Uterine smooth muscle cell (primary cell): ENCODE measurements at places on chromosomes 4 and X. TPM values are rescaled to one million over a fixed set of nuclear protein-coding genes. Genes with fewer than 3 reads are reported as not detected.

Gene NAP1L5
- total RNA-seq: 6.9 and 9.5 TPM in 2 replicates

Gene PPEF2
- under 0.01 TPM in 1 of 2 replicates, not detected in the other for total RNA-seq

Gene NAP1L2
- 3.9 and 7.5 TPM in 2 replicates for total RNA-seq

Gene METAP1
- 31.7 and 45.7 TPM in 2 replicates for total RNA-seq

Gene ARMCX1
- 68.4 and 69.9 TPM in 2 replicates for total RNA-seq

Gene SSX5
- not detected in 2 replicates for total RNA-seq

Gene NDST4
- 0.12 and 0.66 TPM in 2 replicates for total RNA-seq

Gene TLR1
- 2.1 and 2.5 TPM in 2 replicates for total RNA-seq

Gene ADH7
- not detected in 2 replicates for total RNA-seq

Gene PDGFC
- total RNA-seq: 131 and 133 TPM in 2 replicates

Gene YY2
- 2.6 and 2.7 TPM in 2 replicates for total RNA-seq

Gene SPATA4
- 0.37 and 0.44 TPM in 2 replicates for total RNA-seq

Gene SYTL5
- 0.66 and 1.2 TPM in 2 replicates for total RNA-seq

Gene ZNF732
- total RNA-seq: 0.12 and 0.66 TPM in 2 replicates

Gene TMPRSS11D
- total RNA-seq: under 0.01 and 0.33 TPM in 2 replicates

Gene ALB
- 0.12 TPM in 1 of 2 replicates, not detected in the other for total RNA-seq

Gene MAGEA2B
- not detected in 2 replicates for total RNA-seq

Gene SUPT20HL1
- total RNA-seq: 0.11 and 0.12 TPM in 2 replicates

Gene SSX2
- total RNA-seq: not detected in 2 replicates

Gene C4orf54
- under 0.01 TPM in 1 of 2 replicates, not detected in the other for total RNA-seq

Gene IL21
- total RNA-seq: not detected in 2 replicates

Gene PNMA5
- not detected in 2 replicates for total RNA-seq

Gene HS6ST2
- total RNA-seq: 0.25 and 0.44 TPM in 2 replicates

Gene C1QTNF7
- total RNA-seq: 0.12 and 0.33 TPM in 2 replicates

Gene RASL11B
- total RNA-seq: 0.33 TPM in 1 of 2 replicates, not detected in the other

Gene GSX2
- 0.12 TPM in 1 of 2 replicates, not detected in the other for total RNA-seq

Gene PAGE5
- not detected in 2 replicates for total RNA-seq

Gene CDKL2
- total RNA-seq: 2.5 and 4.6 TPM in 2 replicates

Gene CTAG1B
- not detected in 2 replicates for total RNA-seq

Gene FGF16
- under 0.01 TPM in 1 of 2 replicates, not detected in the other for total RNA-seq

Gene PABPC1L2A
- not detected in 2 replicates for total RNA-seq

Gene TCEAL6
- not detected in 2 replicates for total RNA-seq

Gene SHOX
- not detected in 2 replicates for total RNA-seq

Gene ZMAT1
- 0.50 and 0.66 TPM in 2 replicates for total RNA-seq

Gene SNCA
- 21.2 and 43.2 TPM in 2 replicates for total RNA-seq
